Suprapubic skin (tissue), 4 donors: ENCODE measurements at places on chromosomes 3 and 15. TPM values are rescaled to one million over a fixed set of nuclear protein-coding genes. Genes with fewer than 3 reads are reported as not detected.

FGF12 gene
- 3.6 TPM for total RNA-seq

CPLX3 gene
- 0.47 TPM for total RNA-seq

GRAMD2A gene
- total RNA-seq = 5.9 TPM

NTRK3 gene
- 7.2 TPM for total RNA-seq

CCR2 gene
- total RNA-seq = 0.26 TPM

SPESP1 gene
- total RNA-seq = 2.8 TPM

SERPINI1 gene
- total RNA-seq = 2.0 TPM

ZPLD1 gene
- total RNA-seq = not detected

ATP2B2 gene
- 0.86 TPM for total RNA-seq

C3orf18 gene
- total RNA-seq = 1.6 TPM

P2RY13 gene
- 2.0 TPM for total RNA-seq

TXNRD3 gene
- total RNA-seq = 13.7 TPM

KCNH8 gene
- total RNA-seq = 0.64 TPM

FOXB1 gene
- total RNA-seq = not detected

OR5K1 gene
- total RNA-seq = not detected

TRPM1 gene
- 13.4 TPM for total RNA-seq

EIF4E3 gene
- 17.9 TPM for total RNA-seq

PRTG gene
- total RNA-seq = 0.08 TPM

PCOLCE2 gene
- total RNA-seq = 7.5 TPM

ALDH1A2 gene
- 0.62 TPM for total RNA-seq

IL5RA gene
- total RNA-seq = not detected

CHST2 gene
- total RNA-seq = 3.8 TPM

UPK1B gene
- total RNA-seq = 2.1 TPM

ADGRG7 gene
- 0.32 TPM for total RNA-seq

CHRNA3 gene
- total RNA-seq = not detected

SLC24A5 gene
- total RNA-seq = 13.0 TPM

TMCO5A gene
- not detected for total RNA-seq

GNAT1 gene
- total RNA-seq = not detected

UBA5 gene
- total RNA-seq = 52.3 TPM

ADPRH gene
- 2.1 TPM for total RNA-seq

IL12A gene
- not detected for total RNA-seq

NRG4 gene
- total RNA-seq = 1.9 TPM

LSAMP gene
- 5.2 TPM for total RNA-seq

MME gene
- total RNA-seq = 1.9 TPM

GOLGA8J gene
- total RNA-seq = 2.8 TPM

DPPA2 gene
- total RNA-seq = not detected

ANKRD34C gene
- not detected for total RNA-seq

INSYN1 gene
- total RNA-seq = 38.7 TPM

C3orf49 gene
- total RNA-seq = not detected

TEX55 gene
- not detected for total RNA-seq

MYLK gene
- total RNA-seq = 47.0 TPM
